ENCODE measurements at places on chromosomes 11 and 22. TPM values are rescaled to one million over a fixed set of nuclear protein-coding genes. Genes with fewer than 3 reads are reported as not detected.

The IL18 gene
- total RNA-seq, result not detected

The SCGB1D2 gene
- total RNA-seq, result not detected

The TTC36 gene
- total RNA-seq, result 0.76 TPM

The UPK3A gene
- not detected for total RNA-seq

The SGSM1 gene
- total RNA-seq, result 4.1 TPM

The SAA2 gene
- total RNA-seq, result not detected

The INCENP gene
- 17.7 TPM for total RNA-seq

The MIOX gene
- 0.13 TPM for total RNA-seq

- DNase-seq, result no peak
Observed at GRCh38 chr11:87006035-87006434, 31.7 kb upstream of the TMEM135 start.

DNA sequence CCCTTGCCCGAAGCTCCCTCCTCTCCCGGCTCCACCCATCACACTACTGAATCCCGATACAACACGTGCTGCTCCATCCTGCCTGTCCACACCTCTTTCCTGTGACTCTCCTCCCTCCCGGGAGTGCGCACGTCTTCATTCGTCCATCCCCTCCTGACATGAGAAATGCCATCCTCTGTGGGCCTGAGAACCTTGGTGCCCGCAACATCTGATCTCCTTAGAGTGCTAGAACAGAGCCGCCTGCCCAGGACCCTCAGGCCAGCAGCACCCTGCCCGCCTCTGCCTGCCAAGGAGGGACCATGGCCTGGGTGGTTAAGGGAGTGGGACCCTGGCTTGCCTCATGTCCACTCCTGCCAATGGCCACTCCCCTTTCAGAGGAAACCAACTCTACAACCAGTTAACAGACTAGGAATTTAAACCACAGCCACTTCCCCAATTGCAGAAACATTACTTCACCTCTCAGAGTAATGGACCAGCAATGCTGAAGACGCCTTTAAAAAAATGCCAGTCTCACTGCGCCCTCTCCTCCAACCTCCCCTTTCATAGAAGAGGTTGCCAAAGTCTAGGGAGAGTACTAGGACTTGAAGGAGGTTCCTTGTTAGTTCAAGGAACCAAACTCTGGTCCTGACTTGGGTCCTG, 466.3 kb downstream of the OPCML start:
- no peak for DNase-seq

DNA sequence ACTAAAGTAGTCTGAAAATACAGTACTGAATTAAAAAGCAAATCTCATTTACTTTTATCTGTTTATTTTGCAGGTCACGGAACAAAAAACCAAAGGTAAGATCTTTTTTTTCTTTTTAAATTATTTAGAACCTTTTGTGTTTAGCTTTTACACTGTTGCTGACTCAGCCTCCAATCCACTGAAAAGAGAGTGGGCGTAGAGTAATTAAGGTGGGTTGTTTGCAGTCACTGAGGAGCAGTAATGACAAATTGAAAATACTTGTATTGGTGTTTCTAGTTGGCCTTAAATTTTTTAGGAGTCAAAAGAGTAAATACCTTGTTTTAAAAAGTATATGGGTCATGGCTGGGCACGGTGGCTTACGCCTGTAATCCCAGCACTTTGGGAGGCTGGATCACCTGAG, 73.4 kb downstream of the TNRC6B start:
- DNase-seq, result no peak

GRCh38 chr11:4025248-4025966, 69.2 kb upstream of the RRM1 start:
- peak; percentile 92 for DNase-seq

DNA sequence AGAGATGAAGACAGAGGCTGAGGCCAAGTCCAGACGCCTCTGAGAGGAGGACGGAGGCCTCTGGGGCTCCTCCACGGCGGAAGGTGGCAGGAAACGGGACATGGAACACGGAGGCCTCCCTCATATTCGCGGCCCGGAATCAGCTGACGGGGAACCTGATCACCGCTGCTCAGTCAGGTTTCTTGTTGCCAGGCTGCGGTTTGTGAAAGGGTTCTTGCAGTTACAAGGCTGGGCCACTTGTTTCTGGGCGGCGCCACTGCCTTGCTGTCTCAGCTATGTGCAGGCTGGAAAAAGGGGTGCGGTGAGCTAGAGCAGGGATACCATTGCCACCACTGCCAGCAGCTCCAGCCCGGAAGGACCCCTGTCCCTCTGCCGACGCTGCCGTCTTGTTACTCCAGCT, 10.0 kb upstream of the MMP1 start:
- no peak for DNase-seq

GRCh38 chr22:41540365-41540764, 3.9 kb downstream of the POLR3H start:
- DNase-seq, result no peak

GRCh38 chr22:38318792-38319773, 1.9 kb upstream of the CSNK1E start:
- DNase-seq, result no peak

GRCh38 chr11:36238881-36239280, 50.3 kb downstream of the COMMD9 start:
- DNase-seq, result no peak

GRCh38 chr11:44338026-44338425, 28.1 kb upstream of the ALX4 start:
- no peak for DNase-seq

DNA sequence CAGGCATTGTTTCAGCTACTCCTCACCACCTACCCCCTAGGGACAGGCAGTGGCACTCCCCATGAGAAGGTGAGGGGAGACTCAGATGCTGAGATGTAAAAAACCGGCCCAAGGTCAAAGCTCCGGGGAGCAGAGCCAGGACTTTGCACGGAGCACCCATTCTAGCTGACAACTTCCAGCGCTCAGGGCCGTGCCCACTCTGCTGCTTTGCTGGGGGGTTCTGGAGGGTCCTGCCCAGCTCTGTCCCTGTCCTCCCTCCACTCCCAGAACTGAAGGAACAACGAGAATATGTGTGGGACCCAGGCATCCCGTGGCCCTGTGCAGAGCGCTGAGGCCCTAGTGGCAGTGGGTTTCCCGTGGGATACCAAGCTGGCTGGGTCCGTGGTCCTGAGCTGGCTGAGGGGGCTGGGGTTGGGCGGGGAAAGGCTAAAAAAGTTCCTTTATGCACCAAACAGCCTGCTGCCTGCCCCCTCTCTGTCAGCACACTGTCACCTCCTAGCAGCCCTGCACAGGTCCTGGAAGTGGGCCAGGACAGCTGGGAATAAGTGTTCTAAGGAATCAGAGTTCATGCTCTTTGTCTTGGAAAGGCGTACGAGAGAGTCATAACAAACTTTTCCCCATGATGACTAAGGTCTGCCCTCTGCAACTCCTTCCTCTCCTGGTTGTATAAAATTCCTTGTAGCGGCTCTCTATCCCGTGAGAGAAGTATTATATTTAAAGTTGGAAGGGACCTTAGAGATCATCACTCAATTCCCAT, 1.9 kb downstream of the MS4A10 start:
- no peak for DNase-seq

- DNase-seq, result no peak
Observed at GRCh38 chr22:20464096-20464614, 26.5 kb upstream of the SCARF2 start.

DNA sequence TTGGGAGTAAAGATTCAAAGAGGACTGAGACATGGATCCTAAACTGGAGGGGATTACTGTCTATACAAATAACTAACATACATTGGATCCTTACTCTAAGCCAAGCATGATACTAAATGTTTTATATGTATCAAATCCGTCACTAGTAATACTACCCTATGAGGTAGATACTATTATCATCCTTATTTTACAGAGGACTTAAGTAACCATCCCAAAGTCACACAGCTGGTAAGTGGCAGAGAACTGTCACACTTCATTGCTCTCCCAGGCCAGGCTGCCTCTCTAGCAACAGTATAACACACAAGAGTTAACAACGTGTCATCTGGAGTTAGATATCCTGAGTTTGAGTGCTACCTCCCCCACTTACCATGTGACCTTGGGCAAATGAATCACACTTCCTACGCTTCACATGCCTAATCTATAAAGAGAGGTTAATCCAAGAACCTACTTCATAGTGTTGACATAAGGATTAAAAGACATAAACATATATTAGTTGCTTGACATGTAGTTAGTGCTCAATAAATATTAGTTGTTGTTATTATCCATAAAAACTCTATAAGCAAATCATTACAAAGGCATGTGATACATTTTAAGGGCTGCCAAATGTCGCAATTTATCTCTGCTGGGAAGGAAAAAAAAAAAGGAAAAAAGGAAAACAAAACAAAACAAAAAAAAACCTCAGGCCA, 33.8 kb upstream of the SPON1 start:
- peak; percentile 55 for DNase-seq

GRCh38 chr22:20002128-20002527, 14.5 kb downstream of the ARVCF start:
- no peak for DNase-seq

DNA sequence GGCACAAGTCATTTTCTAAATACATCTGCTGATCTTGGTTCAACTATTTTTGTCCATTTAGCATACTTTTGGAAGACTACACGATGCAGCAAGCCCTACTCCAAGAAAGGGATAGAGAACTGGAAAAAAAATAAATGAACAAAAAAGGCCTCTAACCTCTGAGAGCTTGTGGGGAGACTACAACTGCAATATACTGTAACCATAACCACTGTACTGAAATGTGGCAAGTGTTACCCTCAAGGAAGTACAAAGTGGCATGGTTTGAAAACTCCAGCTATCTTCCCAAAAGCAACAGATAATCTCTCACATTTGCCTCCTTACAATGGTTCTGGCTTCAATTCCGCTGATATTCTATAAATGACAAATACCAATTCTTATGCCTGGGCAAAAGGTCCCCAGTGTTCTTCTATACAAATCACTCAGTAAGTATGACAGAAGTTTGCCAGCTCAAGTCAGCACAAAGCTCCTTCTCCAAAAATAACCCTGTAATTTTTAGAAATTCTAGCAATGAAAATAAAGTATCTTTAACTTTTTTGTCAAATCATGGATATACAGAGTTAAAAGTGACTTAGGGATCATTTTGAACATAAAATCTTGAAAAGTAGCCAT, 22.9 kb downstream of the AMBRA1 start:
- DNase-seq, result no peak

DNA sequence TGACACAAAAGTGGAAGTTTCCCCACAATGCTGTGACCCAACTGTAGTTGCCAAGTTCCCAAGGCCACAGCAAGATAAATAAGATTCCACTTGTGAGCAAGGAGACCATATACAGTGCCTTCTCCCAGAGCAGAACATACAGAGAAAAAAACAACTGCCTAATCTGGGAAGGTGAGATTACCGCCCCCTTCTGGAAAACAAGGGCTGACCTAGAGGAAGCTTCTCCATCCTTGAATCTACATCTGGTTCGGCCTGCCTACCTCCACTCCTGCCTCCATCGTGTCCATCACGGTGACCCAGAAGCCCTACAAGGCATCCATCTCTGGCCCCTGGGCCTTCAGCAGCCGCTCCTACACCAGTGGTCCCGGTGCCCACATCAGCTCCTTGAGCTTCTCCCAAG, 6.1 kb upstream of the RNASEH2C start:
- no peak for DNase-seq

- peak; percentile 1 for DNase-seq
Observed at GRCh38 chr11:88398372-88398771, 60.8 kb upstream of the CTSC start.

DNA sequence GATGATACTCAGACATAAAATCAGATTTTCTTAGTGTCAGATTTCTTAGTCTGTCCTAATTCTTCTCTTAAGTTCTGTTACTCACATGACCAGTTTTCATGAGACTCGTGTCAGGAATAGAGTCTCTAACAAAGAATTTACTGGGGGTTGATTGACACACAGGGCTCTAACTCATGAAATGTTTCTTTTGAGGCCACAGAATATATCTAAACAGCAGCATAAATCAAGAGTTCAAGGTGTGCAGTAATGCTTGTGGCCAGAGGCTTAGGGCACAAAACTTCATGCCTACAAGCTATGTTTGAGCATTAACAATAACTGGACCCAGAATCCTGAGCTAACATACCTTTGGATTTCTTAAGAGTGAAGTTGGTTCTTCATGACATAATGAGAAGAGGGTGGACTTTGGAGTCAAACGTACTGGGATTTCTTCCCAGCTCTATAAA, 237.2 kb downstream of the DDX10 start:
- DNase-seq, result no peak

DNA sequence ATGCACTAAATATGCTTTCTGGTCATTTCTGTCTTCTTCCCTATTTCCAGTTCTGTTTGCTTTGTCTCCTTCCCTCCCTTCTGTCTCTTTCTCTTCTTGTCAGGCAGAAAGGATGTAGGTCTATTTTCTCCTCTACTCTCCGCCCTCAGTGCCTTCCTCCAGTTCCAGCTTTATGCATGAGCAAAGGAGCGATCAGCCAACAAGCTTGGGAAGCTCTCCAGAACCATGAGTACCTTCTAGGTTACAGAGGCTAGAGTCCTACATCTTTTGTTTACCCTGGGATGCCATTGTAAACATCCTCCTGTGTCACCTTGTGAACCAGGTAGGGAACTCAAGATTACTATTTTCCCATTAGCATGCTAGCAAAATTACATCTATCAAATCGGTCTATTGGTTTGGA, 7.9 kb upstream of the SPON1 start:
- DNase-seq, result no peak

- no peak for DNase-seq
Observed at GRCh38 chr11:87575088-87575487, 537.4 kb downstream of the TMEM135 start.

GRCh38 chr11:74257959-74258553, 53.4 kb downstream of the P4HA3 start:
- DNase-seq, result peak; percentile 52

DNA sequence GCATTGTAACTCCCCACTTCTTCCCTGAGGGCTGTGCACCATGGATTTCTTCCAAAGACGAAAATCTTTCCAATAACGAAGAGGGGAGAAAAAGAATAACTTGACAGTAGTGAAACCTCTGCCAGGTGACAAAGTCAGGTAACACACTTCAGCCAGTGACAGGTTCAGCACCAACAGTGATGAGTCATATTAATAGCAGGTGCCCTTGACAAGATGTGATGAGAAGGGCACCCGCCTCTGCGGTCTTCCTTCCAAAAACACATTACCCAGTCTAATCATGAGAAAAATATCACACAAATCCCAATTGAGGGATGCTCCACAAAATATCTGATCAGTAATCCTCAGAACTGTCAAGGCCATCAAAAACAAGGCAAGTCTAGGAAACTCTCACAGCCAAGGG, 157.8 kb downstream of the EFCAB6 start:
- no peak for DNase-seq

GRCh38 chr11:88337987-88338668, 592 bp upstream of the CTSC start:
- peak; percentile 33 for DNase-seq

GRCh38 chr11:75203138-75203537, 37.4 kb upstream of the TPBGL start:
- DNase-seq, result no peak

Measured in dermis microvascular lymphatic vessel endothelial cell (primary cell).